NCI-H524 (cell line): ENCODE measurements at places on chromosomes 5 and 9.

DNA sequence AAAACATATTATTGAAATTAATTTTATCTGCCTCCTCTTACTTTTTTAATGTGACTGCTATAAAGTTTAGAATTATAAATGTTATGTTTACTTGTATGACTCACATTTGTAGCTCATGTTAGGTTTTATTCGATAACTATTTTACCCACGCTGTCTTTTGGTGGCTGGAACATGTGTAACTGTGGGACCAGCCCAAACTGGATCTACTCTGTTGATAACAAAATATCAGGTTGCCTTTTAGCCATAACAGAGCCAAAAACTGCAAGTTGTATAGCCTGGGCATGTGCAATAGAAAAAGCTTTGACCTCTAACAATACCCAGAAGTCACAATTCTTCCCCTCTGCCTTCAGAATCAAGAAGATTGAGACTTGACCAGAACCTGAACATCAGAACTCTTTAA, 356.5 kb downstream of the PRELID2 start:
- DNase-seq: no peak

DNA sequence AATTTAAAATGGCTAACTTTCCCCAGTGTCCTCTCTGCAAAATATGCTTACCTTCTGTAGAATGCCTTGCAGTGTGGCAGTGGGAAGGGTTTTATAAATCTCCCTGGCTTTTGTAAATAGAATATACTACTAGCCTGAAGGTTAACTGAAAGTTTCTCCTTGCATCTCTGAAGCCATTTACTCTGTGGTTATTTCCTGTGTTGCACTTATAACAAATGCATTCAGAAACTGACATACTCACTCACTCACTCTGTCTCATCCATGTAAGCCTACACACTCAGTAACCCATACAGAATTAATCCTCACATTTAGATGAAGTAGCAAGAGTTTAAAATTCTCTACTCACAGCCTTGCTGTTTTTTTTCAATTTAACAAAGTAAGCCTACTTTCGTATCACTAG, 87.1 kb upstream of the SH3GL2 start:
- DNase-seq: no peak

DNA sequence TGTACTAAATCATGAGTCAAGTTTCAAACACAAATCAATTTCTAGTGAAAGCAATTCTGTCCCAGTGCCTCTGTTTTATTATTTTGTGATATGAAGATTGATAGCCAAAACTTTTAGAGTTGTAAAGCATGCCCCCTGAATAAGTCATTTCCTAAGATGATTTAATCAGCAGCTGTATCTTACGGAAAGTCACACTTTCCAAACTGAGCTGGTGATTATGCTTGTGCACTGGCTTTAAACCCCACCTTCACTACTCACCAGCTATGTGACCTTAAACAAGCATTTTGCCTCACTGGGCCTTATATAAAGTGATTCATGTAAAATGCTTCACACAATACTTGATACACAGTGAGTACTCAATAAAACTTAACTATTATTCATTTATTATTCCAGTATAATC, 78.1 kb downstream of the EDIL3 start:
- DNase-seq: no peak

GRCh38 chr5:20370061-20370460, 382.1 kb upstream of the CDH18 start:
- DNase-seq: no peak

DNA sequence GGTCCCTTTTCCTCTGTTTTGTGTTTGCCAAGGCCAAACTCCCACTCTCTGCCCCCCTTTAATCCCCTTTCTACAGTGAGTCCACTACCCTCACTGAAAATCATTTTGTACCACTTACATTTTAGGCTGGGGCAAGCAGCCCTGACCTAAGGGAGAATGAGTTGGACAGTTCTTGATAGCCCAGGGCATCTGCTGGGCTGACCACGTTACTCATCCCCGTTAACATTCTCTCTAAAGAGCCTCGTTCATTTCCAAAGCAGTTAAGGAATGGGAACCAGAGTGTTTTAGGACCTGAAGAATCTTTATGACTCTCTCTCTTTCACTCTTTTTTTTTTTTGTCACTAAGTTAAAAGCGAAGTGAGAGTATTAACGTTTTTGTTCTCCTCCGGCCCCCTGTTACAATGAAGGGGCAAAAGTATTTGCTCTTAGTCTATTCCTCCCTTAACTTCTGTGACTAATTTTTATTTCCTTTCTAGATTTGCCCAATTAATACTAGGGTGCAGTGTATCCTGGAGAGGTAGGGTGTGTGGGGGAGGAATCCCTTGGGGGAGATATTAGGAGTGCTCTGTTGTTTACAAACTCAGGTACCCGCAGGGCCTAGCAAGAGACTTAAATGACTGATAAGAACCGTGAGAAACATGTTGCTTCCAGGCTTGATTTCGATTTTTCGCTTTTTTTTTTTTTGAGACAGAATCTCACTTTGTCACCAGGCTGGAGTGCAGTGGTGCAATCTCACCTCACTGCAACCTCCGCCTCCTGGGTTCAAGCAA, 14.7 kb downstream of the GM2A start:
- no peak for DNase-seq

DNA sequence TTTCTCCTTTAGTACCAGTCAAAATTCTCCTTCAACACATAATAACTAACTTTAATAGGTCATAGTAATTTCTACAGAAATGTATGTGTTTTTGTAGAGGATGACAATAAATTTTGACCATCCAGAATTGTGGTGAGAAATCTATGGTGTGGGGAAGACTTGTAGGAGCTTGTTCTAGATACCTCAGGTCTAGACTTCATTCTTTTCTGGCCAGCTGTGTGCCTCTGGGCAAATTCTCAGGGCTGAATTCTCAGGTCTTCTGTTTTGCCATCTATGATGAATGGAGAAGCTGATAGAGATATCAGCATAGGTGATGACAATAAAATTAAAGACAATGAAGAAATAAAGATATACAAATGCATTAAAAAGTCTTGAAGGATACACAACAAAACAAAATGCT, 298.6 kb upstream of the MEF2C start:
- DNase-seq: no peak

DNA sequence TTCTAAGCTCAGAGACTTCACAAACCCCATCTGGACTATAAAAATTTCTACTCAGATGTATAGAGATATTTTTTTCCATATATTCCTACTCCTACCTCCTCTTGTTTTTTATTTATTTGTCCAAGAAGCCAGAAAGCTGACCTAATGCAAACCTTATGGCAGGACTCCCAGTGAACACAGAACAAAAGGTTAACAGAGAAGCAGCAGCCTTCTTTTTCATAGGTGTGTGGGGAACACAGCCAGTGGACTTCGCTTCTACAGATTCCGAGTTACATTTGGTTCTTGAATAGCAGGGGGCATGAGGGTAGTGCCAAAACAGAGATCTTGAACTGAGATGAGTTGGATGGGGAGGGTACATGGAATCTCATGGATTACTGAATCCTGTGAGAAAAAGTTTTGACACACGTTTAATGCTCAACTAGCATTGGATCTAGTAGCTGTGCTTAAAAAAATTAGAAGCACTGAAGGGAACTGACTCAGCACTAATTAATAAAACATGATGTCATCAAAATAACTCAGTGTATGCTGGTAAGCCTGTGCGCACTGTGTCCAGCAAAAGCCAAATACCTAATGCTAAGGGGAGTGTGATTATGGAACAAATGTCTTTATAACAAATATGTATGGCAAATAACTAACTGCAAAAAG, 240.1 kb downstream of the GABRB2 start:
- DNase-seq: no peak

GRCh38 chr5:149128023-149128875, 13.0 kb upstream of the ABLIM3 start:
- DNase-seq: peak; percentile 42

GRCh38 chr5:154319736-154320135, 126.1 kb upstream of the SAP30L start:
- DNase-seq: no peak

DNA sequence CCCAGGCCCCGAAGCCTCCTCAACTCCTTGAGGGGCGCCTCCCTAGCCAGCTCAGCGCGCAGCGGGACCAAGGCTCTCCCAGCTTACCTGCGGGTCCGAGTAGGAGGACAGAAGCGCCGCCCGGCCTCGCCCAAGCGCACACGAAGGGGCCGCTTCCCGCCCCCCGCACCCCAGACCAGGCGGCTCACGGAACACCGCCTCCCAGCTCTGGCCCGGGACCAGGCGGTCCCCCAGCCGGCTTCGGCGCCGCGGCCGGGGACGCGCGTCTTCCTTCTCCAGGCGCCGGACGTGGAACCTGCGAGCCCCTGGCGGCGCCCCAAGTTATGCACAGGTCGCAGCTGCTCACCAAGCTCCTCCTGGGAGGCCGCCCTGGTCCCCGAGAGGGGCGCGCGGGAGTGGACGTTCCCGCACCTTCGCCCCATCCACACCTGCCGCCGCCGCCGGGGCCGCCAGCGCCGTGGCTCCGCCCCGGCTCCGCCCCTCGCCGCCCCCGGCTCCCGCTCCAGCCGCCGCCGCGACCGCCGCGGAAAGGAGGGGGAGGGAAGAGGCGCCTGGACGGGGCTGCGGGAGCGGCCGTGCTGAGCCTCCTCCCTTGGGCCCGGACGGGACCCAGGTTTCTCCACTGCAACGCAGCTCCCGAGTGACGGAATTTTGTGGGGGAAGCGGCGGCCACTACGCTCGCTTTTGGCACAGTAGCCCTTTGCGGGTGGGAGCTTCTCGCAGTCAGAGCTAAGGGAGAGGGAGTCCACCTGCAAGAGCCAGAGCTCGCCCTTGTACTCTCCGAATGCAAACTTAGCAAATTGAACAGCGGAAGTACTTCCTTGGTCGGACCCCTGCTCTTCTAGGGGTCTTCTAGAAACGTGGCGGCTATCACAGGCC, 77.5 kb upstream of the IFNE start:
- DNase-seq: peak; percentile 38

DNA sequence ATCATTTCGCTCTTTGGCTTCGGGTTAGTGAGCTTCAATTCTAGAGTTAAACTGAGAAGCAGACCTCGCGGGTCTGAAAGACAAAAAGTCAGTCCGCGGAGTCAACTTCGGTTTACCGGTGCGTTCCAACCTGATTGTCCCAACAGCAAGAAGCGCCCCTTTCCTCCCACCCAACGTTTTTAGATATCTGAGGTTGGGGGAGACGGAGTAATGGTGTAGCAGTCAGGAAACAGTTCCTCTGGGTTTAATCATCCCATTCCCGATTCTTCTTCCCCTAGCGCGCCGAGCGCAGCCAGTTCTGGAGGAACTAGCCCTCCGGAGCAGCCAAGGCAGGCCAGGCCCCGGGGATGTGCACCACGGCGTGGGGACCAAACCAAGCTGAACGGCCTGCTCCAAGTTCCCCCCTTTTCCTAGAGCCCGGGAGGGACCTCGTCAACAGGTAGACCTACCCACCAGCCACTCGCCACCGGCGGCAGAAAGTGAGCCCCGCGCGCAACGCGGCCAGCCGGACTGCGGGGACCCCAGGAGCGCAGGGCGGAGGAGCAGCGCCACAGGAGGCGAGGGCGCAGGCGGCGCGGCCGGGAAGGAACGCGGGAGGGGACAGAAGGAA, 622 bp upstream of the ISL1 start:
- no peak for DNase-seq

GRCh38 chr5:97194366-97194765, 11.3 kb upstream of the RIOK2 start:
- no peak for DNase-seq

DNA sequence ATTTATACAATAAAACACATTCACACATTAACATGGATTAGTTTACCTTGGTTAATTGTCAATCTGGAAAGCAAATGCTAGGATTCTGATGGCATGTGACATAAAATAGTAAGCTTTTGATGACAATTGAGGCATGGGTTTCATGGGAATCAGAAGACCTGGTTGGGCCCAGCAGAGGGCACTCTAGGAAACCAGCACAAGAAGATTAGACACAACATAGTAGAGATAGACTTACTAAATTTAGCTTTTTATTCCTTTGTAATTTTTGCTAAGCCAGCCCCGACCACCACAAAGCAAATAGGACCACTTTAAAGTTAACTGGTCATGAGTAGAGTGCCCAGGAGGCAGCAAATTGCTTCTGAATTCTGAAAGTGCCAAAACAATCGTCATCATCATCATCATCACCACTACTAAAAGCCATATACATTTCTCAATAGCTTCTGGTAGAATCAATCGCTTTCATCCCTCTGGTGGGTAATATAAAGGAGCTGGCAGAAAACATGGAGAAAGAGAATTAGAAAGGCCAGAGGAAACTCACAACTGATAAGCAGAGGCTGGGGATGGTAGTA, 163.2 kb downstream of the ARRDC3 start:
- DNase-seq: no peak

GRCh38 chr9:134460896-134461295, 134.6 kb downstream of the RXRA start:
- DNase-seq: no peak

DNA sequence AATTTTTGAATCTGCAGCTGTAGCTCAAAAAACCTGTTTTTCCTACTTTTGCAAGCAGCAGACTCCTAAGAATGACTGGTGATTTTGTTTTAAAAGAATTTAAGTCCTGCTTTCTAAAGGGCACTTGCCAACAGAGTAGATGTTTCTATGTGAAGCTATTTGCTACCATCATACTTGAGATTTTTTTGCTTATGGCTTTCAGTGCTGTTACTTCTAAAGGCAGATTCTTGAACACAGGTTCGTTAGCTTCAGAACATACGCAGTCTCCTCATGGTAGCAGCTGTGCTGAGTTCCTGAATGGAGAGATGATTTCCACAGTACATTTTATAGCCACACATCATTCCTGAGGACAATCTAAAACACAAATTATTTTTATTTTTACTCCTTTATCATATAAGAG, 24.4 kb upstream of the ELL2 start:
- DNase-seq: no peak

DNA sequence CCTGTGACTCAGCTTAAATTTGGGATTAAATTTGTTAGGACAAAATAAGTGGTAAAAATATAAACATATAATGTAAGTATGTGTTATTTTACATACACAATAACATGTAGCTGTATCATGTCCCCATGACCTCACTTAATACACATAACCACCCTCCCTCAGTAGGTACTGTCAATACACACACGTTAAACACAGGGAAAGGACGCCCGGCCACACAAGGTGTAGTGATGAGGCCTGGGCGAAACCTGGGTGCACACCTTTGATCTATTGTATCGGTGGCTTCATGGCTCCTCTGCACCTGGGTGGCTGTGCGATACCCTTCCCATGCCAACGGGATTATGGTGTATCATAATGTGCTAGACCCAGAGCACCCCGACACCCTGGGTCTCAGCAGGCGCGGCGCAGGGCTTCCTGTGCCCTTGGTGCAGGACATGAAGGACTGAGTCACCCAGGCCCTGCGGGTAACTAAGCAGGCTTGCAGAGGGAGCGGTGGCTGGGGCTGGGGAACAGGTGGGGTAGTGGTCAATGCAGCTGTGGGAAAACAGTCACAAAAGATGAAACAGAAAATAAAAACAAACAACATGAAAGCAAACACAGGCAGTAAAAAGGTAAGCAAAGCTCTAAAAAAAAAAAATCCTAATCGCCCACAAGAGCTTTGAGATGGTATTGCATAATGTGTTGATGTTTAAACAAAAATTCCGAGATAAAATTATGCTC, 127.5 kb upstream of the RETREG1 start:
- DNase-seq: no peak

- peak; percentile 26 for DNase-seq
These were observed 1.8 kb upstream of the HMCN2 start for GRCh38 chr9:130263601-130264413.

- DNase-seq: no peak
These were observed 532.2 kb downstream of the ACTL7B start for GRCh38 chr9:108323615-108324014.

GRCh38 chr9:106745457-106745856, 117.5 kb upstream of the ZNF462 start:
- no peak for DNase-seq
